ENCODE measurements at places on chromosomes 12 and 14.
A peak's percentile ranks its signal among the peaks of the same experiment; 100 is the strongest.

- peak; percentile 51 for DNase-seq
Measured at GRCh38 chr12:49622501-49623141, 740 bp upstream of the PRPF40B start.

DNA sequence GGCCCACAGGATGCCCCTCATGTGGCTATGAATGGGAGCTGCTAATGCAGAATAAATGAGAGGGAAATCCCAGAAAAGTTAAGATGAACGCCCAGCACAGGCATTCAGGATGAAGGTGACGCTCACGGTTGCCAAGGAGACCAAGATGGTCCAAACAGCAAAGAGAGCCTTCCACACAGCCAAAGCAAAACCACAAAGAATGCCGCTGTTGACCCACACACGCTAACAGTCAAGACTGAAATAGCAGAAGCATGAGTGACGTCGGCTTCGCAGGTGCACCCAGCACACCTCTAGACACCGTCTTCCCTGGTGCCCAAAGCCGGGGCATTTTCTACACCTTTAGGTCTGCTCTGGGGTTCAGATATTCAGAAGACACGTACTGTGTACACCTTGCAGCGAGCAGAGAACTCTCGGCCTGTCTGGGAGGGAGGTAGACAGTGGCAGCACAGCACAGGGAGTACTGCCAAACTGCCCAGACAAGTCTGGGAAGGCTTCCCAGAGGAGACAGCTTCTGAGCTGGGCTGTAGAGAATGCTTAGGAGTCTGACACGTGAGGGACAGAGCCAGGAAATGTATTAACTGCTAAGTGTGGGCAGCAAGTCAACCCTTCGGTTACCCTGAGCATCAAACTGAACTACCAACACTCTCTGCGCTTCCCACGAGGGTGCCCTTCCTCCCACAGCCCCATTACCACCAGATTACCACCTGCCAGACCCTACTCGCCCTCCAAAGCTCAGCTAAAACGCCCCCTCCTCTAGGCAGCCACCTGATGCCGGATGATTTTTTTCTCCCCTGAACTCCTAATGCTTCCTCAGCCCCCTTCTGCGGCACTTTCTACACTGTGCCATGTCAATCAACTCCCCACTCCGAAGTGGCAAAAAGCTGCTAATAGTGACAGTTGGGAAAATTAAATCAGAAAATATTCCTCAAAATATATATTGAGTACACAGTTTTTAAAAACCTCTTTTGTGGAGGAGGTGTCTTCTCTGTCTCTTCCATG lies 50.1 kb downstream of the CCDC88C start:
- DNase-seq = peak; percentile 76

- no peak for DNase-seq
Measured at GRCh38 chr14:50941151-50941550, 3.1 kb downstream of the PYGL start.

- DNase-seq = no peak
Measured at GRCh38 chr12:112116232-112117060, 7.9 kb upstream of the NAA25 start.

GRCh38 chr12:10301103-10301502 lies 6.6 kb upstream of the KLRD1 start:
- no peak for DNase-seq

DNA sequence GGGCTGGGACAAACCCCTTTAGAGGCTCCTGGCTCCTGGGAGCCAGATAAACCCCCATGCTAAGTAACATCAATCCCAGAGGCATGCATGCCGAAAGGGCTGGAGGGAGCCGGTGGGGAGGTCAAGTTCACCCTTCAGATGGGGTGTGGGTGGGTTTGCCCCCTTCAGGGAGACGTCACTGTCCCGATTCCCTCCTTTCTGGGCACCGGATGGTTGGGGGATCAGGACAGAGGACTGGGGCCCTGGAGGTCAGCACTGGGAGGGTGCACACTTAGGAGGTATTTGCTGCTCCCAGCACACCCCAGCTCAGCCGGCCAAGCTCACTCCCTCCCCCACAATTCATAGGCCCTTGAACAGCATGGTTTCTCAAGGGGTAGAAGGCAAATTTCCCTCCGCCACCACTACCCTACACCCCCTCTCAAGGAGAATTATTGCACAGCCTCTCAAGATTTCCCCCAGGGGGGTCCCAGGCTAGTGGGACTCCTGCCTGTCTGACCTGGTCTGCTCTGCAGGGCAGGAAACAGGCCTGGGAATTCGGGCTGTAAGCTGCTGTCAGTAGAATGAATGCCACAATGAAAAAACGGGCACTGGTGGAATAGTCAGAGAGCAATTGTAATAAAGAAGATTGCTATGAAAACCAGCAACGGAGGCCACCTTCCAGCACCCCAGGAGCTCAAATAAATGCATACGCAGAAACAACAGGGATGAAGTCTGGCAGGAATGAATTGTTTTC lies 63.5 kb downstream of the GALNT16 start:
- no peak for DNase-seq

- DNase-seq = no peak
Measured at GRCh38 chr12:124170760-124171159, 124.1 kb upstream of the RFLNA start.

- DNase-seq = no peak
Measured at GRCh38 chr12:124059752-124060151, 86.7 kb downstream of the ZNF664 start.

GRCh38 chr12:64946132-64946829 lies 121.8 kb downstream of the TBC1D30 start:
- DNase-seq = no peak

GRCh38 chr12:49461221-49461620 lies 77.6 kb upstream of the KCNH3 start:
- no peak for DNase-seq

- DNase-seq = no peak
Measured at GRCh38 chr12:99110868-99111267, 465.8 kb downstream of the APAF1 start.

DNA sequence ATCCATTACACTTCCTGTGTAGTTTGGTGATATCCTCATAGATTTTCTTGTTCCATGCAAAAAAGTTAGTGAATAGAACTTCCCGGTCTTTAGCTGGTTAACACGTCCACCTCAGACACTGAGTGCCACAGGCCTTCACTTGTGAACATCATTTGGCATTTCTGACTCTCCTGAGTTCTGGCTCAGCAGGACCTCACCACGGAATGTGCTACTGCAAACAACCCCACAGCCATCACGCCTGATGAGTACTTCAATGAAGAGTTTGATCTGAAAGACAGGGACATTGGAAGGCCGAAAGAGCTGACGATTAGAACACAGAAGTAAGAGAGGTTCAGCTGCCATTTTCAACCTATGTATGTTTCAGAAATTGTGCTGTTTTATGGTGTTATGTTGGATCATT lies 20.0 kb downstream of the C12orf76 start:
- no peak for DNase-seq

DNA sequence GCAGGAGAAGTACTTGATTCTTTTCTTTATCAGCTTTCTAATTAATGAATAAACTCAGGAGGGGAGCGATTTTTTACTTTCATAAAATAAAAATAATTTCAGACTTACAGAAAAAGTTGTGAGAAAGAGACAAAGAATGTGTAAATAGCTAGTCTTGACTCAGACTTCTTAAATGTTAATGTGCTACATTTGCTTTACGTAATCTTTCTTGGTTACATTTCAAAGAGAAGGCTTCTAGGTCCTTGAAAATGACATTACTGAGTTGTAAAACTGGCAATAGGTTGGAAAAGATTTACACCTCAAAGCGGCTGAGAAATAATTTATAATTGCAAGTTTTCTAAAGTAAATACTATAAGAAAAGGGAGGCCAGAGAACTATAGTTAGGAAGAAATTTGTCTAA lies 28.6 kb downstream of the GABARAPL1 start:
- DNase-seq = no peak

DNA sequence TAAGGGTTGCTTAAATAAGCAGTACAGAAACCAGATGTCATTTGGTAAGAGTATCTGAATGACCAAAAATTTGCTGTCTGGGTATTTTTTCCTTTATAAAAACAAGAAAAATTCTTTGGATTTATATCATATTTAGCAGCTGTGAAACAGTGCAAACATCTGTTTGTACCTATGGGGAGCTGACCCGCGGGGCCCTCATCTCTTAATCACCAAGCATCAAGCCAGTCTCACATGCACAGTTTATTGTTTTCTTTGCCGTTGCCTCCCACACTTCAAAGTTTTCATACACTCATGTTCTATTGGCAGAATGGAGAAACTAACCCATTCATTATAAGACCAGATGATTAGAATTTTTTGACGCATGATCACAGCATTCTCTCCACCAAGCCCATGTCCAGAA lies 142.2 kb downstream of the BMP4 start:
- no peak for DNase-seq

DNA sequence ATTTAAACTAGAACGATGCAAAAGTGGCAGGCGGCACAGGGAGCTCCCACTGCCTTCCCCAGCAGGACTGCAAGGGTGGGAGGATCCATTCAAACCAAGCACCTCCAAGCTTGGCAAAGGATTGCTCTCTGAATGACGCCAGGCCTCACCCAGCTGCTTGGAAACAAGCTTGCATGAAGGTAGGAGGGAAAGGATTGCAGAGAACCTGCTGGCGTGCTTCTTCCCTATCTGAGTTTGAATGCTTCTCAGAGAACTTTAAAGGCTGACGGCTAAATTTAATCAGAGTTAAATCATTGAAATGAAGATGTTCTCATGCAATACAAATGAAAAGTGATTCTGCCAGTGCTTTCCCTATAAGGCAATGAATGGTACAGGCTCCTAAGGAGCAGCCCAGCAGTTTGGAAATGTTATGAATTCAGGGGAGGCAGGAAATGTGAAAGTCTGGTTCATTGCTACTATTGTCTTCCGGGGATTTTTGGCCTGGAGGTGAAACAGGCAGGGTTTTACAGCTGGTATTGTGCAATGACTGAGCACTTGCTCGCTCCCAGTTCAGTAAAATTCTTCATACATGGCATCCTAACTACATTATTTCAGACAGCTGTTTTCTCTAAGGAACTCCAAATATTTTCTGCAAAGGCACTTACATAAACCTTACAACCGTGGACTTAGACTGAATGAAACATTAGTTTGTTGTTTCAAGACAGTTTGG lies 31.9 kb upstream of the DUSP6 start:
- no peak for DNase-seq

DNA sequence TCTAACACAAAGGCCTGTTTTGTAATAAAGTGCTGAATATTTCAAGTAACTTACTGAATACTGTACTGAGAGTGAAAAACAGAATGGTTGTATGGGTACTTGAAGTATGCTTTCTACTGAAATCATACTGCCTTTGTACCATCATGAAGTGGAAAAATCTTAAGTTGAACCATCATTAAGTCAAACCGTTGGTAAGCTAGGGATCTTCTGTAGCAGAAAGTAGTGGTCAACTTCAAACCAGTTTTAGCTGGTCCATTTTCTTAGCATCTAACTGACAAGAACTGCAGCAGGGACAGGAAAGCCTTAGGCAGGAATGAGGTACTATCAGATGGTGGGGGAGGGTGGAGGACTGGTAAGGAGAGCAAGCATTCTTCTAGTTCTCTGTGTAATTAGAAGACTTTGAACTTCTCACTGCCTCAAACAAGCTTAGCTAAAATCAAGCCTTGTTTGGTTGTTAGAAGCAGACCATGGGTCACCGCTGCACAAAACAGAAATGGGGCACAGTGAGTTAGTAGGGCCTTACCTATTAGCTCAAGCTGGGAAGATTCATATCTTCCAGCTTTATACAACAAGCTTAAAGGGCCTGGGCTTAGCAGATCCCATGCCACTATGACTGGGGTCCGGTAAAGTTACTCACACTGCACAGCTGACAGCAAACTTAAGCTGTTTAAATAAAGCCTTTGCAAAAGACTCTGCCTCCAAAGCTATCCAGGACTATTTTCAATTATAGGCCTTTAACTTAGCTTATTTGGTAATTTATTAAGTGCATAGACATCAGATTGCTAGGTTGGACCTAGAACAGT lies 73.8 kb downstream of the ACADS start:
- no peak for DNase-seq

- no peak for DNase-seq
Measured at GRCh38 chr14:20754308-20754707, 8.6 kb downstream of the EDDM3A start.

- DNase-seq = no peak
Measured at GRCh38 chr14:52129721-52130120, 60.9 kb upstream of the NID2 start.

GRCh38 chr12:27838543-27839185 lies 58.6 kb upstream of the MANSC4 start:
- no peak for DNase-seq

Measured in T-helper 1 cell (primary cell).